ENCODE measurements at places on chromosomes 7 and 10. TPM values are rescaled to one million over a fixed set of nuclear protein-coding genes. Genes with fewer than 3 reads are reported as not detected.

The METTL27 gene
- total RNA-seq, result 3.9 TPM

- peak; percentile 44 for ATAC-seq
Observed at GRCh38 chr7:31443457-31443856, 70.4 kb upstream of the ITPRID1 start.

DNA sequence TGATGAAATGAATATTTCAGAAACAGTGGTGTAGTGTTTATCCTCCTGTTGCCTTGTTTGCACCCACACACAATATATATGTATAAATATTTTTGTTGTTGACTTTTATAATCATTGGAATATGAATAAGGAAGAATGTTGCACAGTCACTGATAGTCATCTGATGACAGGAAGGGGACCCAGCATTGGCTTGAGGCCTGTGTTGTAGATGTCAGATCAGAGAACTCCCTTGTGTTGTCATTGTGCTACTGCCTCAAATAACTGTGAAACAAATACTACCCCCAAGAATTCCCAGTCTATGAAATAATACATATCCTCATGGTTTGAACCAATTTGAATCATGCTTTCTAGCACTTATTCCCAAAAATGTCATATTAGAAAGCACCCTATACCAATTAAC is 84.0 kb downstream of the NRG3 start:
- no peak for ATAC-seq

DNA sequence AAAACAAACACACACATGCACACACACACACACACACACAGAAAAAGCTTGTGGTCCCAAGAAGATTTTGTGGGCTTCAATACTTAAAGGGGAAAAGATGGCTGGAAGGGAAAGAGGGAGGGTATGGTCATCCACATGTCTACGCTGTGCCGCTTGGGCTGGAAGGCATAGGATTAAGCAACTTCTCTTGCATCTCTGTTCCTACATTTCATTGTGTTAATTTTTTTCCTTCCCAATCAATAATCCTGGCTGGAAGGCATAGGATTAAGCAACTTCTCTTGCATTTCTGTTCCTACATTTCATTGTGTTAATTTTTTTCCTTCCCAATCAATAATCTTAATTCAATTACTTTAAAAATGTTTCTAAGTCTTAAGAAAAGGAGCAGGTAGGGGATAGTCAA is 30.6 kb downstream of the C10orf120 start:
- no peak for ATAC-seq

GRCh38 chr7:19215412-19215811 is 70.2 kb upstream of the FERD3L start:
- ATAC-seq, result peak; percentile 96
